ENCODE measurements at places on chromosomes 11 and 22. TPM values are rescaled to one million over a fixed set of nuclear protein-coding genes. Genes with fewer than 3 reads are reported as not detected.

POU2F3 gene
- 3.9 TPM for polyA plus RNA-seq

PRSS23 gene
- 50.8 TPM for polyA plus RNA-seq

TBX1 gene
- 2.3 TPM for polyA plus RNA-seq

UBQLNL gene
- polyA plus RNA-seq, result 0.16 TPM

MCAM gene
- 51.9 TPM for polyA plus RNA-seq

MMP20 gene
- polyA plus RNA-seq, result not detected

LSP1 gene
- 95.7 TPM for polyA plus RNA-seq

Measured in lung (tissue), 17 donors.